Uterus (tissue), 4 donors: ENCODE measurements at places on chromosomes 11 and 22. TPM values are rescaled to one million over a fixed set of nuclear protein-coding genes. Genes with fewer than 3 reads are reported as not detected.
A peak's percentile ranks its signal among the peaks of the same experiment; 100 is the strongest.

DNA sequence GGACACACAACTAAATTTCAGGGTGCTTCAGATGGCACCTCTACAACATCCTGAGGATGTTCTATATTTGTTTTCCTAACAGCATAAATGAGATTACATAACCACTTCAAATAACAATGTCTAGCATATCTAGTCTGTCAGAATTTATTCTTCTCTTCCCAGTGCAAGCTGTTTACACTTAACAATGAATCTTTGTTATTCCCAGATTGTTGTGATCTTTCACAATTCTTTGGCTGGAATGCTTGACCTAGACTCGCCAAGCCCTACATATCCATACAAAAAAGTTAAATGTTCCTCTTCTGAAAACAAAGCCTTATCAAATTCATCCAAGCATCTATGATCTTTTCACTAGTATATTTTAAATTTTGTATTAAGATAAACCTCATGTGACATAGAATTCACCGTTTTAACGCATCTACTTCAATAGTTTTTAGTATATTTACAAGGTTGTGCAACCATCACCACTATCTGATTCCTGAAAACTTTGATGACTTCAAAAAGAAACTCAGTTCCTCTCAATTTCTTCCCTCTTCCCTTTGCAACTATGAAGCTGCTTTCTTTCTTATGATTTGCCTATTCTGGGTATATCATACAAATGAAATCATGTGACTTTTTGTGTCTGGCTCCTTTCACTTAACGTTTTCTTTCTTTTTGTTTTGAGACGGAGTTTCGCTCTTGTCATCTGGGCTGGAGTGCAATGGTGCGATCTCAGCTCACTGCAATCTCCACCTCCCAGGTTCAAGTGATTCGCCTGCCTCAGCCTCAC lies 61.7 kb upstream of the CHRNA10 start:
- no peak for DNase-seq

DNA sequence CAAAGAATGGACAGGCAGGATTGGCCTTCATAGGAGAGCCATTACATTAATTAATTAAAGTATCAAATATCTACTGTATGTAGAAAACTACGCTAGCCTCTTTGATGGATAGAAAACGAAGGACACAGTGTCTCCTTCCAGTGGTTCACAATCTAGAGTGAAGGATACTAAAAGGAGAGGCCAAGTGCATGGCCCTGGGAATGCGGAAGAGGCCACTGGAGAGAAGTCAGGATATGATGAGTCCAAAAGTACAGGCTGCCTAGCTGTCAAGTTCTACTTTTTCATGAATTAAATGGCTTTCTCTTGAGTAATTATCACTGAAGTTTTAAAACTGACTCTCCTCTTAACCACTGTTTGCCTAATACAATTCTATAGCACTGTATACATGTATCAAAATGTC lies 41.9 kb downstream of the ATG16L2 start:
- no peak for DNase-seq

Gene TRIM49
- not detected for total RNA-seq

Gene KCNJ1
- total RNA-seq, result not detected

GRCh38 chr11:88179141-88179540 lies 3.9 kb upstream of the RAB38 start:
- DNase-seq, result no peak

Gene GUCY1A2
- 44.6 TPM for total RNA-seq

- DNase-seq, result peak; percentile 6
Measured at GRCh38 chr22:21448627-21449416, 18.4 kb upstream of the TMEM191C start.

DNA sequence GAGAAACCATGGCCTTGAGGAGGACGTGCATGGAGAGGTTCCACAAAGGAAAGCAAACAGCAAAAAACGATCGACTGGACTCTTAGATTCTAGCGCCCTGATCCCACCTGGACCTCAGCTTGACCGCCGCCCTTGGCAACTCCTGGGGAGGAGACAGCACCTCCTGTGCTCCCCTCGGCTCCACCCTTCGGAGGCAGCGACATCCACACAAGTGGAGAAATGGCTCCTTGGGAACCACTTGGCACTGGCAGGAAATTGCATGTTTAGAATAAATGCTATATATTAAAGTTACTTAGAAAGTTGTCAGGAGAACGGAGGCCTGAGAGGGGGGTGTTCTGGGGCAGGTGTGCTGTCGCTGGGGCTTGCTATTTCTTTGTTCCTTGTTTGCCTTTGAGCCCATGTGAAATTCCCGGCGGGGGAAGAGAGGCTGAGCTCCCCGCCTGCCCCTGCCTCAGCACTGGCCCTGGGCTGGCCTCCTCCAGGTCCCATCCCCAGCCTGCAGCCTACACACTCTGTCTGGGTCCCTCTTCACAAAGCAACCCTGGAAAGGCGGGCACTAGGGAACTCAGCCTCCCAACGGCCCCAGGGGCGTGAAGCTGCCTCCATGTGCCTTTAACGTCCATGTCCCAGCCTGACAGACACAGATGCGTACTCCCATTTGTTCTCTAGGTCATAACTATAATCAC lies 395.3 kb downstream of the BRD1 start:
- DNase-seq, result no peak

- no peak for DNase-seq
Measured at GRCh38 chr11:44139565-44140330, 44.3 kb downstream of the EXT2 start.

Gene OMP
- not detected for total RNA-seq

Gene ANO9
- total RNA-seq, result 8.2 TPM

Gene POU2AF2
- total RNA-seq, result not detected

Gene MOGAT2
- total RNA-seq, result not detected

- DNase-seq, result no peak
Measured at GRCh38 chr11:66081505-66081904, 11.4 kb downstream of the PACS1 start.

Gene TEX54
- not detected for total RNA-seq

DNA sequence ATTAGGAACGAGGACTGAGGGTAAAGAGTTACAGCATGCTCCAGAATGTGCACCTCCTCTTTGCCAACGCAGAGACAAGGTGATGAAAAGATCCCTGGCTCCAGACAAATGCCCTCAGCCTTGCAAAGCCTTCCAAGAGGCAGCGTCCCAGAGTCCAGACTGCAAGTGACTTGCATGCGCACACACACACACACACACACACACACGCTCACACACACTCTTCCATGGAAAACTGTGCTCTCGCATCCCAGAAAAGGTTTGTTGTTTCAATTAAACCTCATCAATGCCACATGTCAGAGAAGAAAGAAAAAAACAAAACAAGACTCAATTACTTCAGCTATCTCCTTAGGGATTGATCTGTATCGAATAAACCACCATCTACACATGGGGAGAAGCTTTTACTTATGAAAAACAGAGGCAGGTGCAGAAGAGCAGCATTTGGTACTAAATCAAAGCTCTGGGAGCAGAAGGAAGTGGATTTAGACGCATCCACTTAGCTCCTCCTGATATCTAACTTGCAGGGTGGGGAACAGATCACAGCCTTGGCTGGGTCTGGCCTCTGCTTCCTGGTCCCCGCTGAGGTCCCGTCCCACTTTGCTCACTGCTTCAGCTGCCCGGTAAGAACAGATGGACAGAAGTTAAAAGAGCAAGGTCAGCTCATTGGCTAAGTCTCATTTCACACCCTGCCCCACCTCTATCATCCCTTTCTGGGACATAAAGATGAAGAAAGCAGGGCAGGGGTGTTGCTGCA lies 249.8 kb upstream of the BLID start:
- no peak for DNase-seq

- DNase-seq, result no peak
Measured at GRCh38 chr11:42967653-42968052, 344.1 kb upstream of the API5 start.

GRCh38 chr22:19376971-19377370 lies 54.6 kb downstream of the HIRA start:
- no peak for DNase-seq

Gene SCGB1C1
- not detected for total RNA-seq

Gene BAIAP2L2
- 0.59 TPM for total RNA-seq

GRCh38 chr11:112175599-112175952 lies 264 bp downstream of the BCO2 start:
- no peak for DNase-seq

DNA sequence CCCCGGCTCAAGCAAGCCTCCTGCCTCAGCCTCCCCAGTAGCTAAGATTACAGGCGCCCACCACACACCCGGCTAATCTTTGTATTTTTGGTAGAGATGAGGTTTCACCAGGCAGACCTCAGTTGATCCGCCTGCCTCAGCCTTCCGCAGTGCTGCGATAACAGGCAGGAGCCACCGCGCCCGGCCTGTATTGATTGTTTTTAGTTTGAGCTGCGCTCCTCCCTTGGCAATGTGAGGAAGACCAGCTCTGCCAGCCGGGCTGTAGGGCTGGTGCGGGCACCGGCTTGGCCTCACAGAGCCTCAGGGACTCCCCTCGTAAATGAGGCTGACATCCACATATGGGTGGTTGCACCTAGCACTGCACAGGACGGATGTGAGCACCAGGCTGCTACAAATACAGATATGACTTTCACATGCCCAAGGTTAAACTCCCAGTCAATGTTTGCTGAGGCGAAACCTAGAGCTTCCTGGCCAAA lies 7.5 kb upstream of the SLC2A11 start:
- DNase-seq, result no peak

Gene CLMP
- total RNA-seq, result 143 TPM

GRCh38 chr22:30422481-30423300 lies 2.9 kb upstream of the MTFP1 start:
- peak; percentile 68 for DNase-seq
